NCI-H146 (cell line): ENCODE measurements at places on chromosomes 4 and X.

DNA sequence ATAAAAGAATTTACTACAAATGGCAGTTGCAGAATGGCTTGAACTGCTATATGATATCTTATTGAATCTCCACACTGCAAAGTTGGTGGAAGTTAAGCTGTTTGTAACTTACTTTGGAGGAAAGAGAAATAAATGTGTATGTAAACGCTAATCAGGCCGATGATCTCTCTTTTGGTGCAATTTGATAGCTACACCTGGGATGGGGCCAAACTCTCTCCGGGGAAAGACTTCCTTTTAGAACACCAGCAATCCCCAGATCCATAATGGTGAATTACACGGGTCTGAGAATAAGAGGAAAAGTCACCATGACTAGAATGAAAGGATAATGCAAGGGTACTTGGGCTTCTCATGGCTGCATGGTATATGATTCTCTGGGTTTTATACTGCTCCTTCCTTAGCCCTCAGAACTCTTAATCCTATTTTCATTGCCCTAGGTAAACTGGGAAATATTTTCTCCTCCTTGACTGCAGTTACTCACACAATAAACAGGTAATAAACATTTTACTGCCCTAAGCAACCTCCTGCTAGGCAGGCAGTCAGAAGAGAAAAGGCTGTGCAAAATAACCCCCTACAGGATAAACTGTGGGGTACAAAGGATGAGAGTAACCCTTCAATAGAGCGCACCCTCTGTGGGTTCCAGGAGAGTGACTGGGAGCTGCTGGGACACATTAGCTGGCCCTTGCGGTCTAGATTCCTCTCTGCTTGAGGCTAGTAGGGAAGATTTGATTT, 109.3 kb downstream of the MGST2 start:
- DNase-seq: no peak

DNA sequence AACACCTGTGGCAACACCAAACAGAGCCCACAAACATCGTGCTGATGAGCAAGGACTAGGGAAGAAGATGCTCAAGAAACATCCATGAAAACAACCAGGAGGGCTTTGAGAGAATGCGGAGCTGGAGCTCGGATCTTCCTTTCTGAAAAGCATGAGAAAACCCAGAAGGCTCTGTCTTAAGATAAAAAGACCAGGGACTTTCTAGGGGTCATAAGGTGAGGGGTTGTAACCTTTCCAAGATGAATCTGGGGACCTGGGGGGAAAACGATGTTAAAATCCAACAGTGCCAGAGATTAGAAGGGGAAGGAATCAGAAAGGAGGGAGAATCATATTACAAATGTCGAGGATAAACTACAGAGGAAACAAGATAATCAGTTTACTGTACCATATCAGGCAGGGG, 10.1 kb downstream of the GK2 start:
- no peak for DNase-seq

DNA sequence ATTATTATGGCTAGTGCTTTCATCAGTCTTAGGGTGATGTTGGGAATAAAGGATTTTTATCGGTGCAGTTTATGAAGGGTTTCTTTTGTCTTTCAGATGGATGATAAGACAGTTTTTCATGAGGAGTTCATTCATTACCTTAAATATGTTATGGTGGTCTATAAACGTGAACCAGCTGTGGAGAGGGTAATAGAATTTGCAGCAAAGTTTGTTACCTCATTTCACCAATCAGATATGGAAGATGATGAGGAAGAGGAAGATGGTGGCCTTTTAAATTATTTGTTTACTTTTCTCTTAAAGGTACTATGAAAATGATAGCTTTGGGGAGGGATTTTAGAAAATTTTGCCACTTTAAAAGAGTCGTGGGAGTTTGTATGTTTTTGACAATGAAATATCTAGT, 1.3 kb downstream of the NCAPG start:
- DNase-seq: no peak

DNA sequence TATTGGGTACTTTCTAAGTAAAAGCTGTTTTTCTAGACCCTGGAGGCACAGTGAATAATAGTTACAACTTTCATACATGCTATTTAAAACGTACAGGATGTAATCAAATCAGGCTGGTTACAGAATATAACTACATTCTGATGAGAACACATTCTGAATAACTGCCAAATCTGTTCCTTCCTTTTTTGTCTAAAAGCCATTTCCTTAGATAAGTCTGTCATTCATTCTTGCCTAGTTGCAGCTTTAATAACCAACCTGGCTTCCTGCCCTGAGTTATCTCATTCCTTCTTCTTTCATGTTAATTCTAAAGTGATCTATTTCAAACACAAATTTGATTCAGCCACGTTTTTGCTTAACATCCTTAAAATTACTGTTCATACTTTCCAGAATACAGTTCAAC, 189.7 kb upstream of the ITM2A start:
- no peak for DNase-seq

DNA sequence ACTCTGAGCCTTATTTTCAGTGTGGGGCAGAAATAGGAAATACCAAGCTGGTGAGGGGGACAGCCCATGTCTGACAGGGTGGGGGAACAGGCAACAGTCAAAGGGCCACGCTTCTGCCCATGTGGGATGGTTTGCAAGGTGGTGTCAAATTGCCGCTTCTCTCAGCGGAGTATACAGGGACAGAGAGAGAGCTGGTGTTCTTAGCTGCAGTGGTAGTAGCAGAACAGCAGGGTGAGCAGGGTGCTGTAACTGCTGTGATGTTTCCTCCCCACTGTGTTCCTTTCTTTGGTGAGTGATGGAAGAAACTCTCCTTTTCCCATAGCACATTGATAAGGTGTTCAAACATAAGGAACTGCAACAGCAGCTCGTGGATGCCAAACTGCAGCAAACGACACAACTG, 37.9 kb downstream of the RBBP7 start:
- no peak for DNase-seq
